ENCODE measurements at places on chromosomes 16 and 17. TPM values are rescaled to one million over a fixed set of nuclear protein-coding genes. Genes with fewer than 3 reads are reported as not detected.

- peaks cover 98% of the 10 kb centered on the region for H3K27me3 ChIP-seq
- no peaks in the 10 kb centered on the region for H3K36me3 ChIP-seq
- no peak overlapping the region for H3K4me3 ChIP-seq
- DNase-seq: no peak
These were observed 2.5 kb upstream of the HS3ST3B1 start for GRCh38 chr17:14298221-14298946.

The CMTM2 gene
- total RNA-seq: not detected

DNA sequence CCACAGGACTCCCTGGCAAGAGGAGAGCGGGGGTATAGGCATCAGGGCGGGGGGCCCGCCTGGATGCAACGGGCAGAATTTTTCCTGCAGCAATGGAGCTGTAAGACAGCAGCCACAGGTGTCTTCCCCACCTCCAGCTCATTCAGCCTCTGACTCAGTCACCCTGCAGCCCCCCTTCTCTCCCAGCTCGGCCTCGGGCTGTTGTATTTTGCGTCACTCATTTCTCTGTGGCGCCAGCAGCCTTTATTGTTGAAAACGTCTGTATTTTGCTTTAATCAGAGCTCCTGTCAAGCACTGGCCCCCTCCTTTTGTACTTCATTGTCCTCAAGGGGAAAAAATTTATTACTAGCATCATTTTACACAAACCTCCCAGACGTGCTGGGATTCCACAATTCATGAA is 117.7 kb downstream of the WSCD1 start:
- no peak overlapping the region for H3K27ac ChIP-seq
- no peaks in the 10 kb centered on the region for H3K27me3 ChIP-seq
- DNase-seq: no peak
- H3K36me3 ChIP-seq: no peaks in the 10 kb centered on the region
- H3K4me1 ChIP-seq: no peaks in the 10 kb centered on the region
- no peak overlapping the region for H3K4me3 ChIP-seq

DNA sequence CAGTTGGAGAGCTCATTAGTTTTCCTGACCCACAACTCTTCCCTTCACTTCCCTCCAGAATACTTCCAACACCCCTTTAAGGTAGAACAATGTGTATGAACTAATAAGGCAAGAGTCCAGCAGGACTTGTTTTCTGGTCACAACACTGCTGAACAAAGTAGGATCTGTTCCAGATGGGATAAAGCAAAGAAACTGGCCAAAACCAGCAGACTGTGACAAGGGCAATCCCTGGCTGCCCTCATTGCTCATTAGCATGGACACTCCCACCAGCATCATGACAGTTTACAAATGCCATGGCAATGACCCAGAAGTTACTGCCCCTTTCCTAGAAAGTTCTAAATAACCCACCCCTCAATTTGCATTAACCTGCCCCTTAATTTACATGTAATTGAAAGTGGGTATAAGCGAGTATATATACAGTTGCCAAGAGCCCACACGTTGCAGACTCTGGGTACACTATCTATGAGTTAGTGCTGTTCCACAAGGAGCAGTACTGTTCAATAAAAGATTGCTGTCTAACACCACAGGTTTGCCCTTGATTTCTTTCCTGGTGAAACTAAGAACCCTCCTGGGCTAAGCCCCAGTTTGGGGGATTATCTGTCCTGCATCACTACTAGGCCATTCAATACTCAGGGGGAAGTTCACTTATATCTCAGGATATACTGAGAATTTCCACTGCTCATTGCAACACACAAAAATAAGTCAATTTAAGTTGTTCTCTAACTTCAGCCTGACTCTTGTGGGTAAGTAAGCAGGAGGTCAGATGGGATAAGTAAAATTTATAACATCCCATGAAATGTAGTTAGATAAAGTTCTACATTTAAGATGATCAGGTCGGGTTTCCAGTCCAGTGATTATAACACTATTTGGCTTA is 82.3 kb downstream of the SSH2 start:
- H3K27me3 ChIP-seq: no peaks in the 10 kb centered on the region
- DNase-seq: no peak
- H3K4me1 ChIP-seq: no peaks in the 10 kb centered on the region
- H3K36me3 ChIP-seq: no peaks in the 10 kb centered on the region
- no peak overlapping the region for H3K27ac ChIP-seq

DNA sequence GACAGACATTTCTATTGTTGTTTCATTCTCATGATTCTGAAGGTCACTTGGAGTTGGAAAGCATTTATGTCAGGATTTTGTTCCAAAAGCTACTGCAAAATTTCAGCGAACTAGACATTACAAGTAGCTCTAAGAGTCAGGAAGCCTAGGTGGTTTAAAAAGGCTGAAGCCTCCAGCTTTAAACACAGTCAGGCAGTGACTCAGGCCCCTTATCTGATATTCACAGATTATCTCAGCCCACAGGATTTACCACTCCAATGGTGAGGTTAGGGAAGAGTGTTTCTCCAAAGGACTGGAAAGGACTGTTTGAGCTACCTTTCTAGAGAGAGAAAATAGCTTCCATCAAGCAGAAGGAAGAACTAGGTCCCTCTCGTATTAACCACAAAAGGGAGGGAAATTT is 624.4 kb upstream of the C16orf82 start:
- no peak overlapping the region for H3K4me3 ChIP-seq
- H3K27ac ChIP-seq: no peak overlapping the region
- H3K4me1 ChIP-seq: no peaks in the 10 kb centered on the region
- H3K27me3 ChIP-seq: no peaks in the 10 kb centered on the region
- DNase-seq: no peak

DNA sequence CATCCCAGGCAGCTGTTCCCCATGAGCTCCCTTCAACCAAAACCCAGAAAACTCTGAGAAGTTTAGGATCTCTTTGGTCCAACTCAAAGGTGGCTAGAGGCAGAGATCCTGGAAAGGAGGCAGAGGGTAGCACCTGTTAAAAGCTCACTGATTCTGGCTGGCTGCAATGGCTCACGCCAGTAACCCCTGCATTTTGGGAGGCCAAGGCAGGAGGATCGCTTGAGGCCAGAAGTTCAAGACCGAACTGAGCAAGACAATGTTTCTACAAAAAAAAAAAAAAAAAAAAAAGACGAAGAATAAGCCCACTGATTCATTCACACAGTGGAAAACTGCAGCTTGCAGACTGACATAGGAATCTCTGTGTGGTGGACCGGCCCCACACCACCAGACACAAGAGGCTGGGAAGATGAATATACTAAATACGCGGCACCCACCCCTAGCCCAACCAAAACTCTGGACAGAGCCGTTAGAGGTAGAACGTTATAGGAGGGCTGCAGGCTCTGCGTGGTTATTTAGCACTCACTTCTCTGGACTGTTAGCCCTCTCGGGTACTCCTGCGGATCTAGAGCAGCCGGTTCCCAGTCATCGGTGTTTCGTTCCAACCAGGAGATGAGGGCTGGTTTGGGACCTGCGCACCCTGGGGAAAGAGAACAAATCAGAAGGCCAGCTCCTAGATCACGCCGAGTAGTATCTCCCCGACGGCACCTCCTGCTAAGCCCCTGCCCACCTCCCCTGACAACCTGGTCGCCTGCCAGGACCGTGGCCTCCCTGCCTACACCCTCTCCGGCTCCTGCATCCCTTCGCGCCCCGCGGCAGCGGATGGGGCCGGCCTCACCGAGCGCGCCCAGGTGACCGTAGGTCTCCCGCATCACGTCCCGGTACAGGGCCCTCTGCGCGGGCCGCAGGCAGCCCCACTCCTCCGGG is 925 bp downstream of the ZNF689 start:
- peak overlapping the region; percentile 78 for H3K4me3 ChIP-seq
- H3K27ac ChIP-seq: peak overlapping the region; percentile 90
- H3K4me1 ChIP-seq: peaks cover 21% of the 10 kb centered on the region
- peak; percentile 14 for DNase-seq

The LAT gene
- total RNA-seq: 12.2 TPM

- H3K4me3 ChIP-seq: no peak overlapping the region
- no peak for DNase-seq
- peak overlapping the region; percentile 8 for H3K27ac ChIP-seq
- no peaks in the 10 kb centered on the region for H3K36me3 ChIP-seq
- no peaks in the 10 kb centered on the region for H3K4me1 ChIP-seq
These were observed 1.7 kb downstream of the HELZ start for GRCh38 chr17:67243284-67243683.

The SNX20 gene
- 5.1 TPM for total RNA-seq

DNA sequence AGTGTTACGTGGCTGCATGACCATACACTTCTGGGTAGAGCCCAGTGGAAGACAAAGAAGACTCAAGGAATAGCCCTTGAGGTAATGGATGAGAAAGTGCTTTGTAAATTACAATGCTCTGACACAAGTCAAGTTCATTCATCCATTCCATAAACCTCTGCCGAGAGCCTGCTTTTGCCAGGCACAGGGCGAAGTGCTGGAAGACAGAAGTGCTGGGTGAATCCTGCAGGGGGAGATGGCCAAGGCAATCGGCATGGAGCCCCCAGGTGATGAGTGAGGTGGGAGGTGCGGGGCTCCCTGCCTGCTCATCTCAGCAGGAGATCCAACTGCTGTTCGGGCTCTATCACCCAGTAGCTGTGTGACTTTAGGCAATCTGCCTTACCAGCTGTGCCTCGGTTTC is 2.8 kb upstream of the SOCS3 start:
- no peaks in the 10 kb centered on the region for H3K27me3 ChIP-seq
- H3K4me3 ChIP-seq: no peak overlapping the region
- H3K27ac ChIP-seq: no peak overlapping the region
- H3K4me1 ChIP-seq: peaks cover 39% of the 10 kb centered on the region

DNA sequence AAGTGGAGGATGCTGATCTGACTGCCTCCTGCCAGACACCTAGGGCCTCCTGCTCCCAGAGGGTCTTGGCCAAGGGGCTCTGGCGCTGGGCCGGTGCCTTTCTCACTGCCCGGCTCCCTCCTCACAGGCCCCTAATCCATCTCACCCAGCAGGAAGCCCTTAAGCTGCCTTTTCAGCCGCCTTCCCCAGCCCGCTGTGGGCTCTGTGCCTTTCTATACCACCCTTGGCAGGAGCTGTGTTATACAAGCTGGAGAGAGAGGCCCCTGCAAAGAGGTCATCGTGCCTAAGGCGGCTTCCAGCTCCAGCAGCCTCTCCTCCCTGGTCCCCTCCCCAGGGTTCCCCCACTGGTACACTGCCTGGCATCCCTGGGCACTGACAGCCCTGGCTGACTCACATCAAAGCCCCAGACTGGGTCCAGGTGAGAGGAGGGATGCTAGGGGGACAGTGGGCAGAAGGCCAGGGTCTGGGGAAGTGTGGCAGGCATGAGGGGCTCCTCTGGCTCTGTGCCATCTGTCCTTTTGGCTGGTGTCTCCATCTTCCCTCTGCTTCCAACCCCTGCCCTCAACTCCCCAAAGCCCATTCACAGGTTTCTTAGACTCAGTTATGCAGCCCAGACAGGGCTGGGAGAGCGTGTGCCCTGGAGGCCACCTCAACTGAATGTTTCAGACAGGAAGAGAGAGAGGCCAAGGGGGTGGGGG is 15.3 kb upstream of the FZD2 start:
- H3K27ac ChIP-seq: no peak overlapping the region
- H3K36me3 ChIP-seq: no peaks in the 10 kb centered on the region
- H3K27me3 ChIP-seq: no peaks in the 10 kb centered on the region
- H3K4me3 ChIP-seq: no peak overlapping the region

The CLDN9 gene
- not detected for total RNA-seq

The SLC13A2 gene
- total RNA-seq: not detected

The KRTAP1-1 gene
- not detected for total RNA-seq

Data from tibial nerve (tissue), 4 donors.